Activated T-helper 1 cell treated with Interleukin-2 at 50 U/mL for 16 hours (primary cell): ENCODE measurements at places on chromosomes 3 and 15.

DNA sequence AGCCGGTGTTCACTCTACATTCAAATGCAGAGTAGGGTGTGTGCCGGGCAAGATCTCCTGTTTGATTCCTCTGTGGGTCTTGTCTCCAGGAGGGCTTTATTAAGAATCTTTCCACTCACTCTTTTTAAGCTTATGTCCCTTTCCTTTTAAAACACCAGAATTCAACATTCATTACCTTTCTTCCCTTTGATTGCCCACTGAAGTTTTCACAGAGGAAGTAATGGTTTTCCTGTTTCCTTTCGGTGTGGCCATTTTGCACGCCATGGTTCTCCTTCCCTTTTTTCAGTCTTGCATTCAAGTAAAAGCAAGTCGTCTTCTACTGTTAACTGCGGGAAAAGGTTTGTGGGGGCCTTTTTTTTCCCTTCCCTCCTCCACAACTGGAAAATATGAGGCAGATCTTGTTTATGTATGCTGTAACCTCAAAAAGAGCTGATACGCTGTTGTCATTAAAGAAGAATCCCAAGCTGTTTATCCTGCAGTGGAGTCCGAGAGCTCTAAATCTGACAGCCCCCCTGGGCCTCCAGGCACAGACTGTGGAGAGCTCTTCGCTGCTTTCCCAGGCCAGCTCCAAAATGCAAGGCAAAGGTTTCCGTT lies 40.5 kb downstream of the FILIP1L start:
- no peak for DNase-seq

DNA sequence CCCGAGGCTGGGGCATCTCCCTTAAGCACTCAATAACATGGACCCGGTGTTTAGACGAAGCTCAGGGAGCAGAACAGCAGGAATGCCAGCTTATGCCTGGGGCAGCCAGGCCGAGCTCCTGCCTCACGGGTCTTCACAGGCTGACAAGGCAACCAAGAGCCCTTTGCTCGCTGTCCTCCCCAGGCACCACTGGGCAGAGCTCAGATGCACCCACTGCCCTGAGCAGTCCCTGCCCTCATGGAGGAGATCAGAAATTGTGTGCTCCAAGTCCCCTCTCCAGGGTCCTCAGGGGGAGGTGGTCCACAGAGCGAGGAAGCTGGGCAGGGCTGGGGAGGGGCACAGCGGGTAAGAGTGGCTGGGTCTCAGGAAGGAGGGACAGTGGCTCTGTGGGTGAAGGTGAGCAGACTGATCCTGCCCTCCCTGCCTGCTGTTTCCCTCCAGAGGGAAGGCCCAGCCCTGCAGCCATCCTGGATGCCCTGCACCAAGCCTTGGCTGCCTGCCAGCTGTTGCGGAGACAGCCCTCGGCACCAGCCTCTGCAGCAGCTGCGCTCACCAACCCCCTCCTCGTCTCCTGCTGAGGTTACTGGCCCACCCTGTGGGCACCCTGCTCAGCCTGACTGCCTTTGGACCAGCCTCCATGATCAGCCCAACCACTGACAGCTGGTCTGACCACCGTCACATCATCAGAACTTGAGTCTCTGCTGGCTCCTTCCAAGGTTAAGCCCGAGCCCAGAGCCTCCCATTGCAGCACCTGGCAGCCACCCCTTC lies 21.1 kb upstream of the GP9 start:
- DNase-seq = no peak

DNA sequence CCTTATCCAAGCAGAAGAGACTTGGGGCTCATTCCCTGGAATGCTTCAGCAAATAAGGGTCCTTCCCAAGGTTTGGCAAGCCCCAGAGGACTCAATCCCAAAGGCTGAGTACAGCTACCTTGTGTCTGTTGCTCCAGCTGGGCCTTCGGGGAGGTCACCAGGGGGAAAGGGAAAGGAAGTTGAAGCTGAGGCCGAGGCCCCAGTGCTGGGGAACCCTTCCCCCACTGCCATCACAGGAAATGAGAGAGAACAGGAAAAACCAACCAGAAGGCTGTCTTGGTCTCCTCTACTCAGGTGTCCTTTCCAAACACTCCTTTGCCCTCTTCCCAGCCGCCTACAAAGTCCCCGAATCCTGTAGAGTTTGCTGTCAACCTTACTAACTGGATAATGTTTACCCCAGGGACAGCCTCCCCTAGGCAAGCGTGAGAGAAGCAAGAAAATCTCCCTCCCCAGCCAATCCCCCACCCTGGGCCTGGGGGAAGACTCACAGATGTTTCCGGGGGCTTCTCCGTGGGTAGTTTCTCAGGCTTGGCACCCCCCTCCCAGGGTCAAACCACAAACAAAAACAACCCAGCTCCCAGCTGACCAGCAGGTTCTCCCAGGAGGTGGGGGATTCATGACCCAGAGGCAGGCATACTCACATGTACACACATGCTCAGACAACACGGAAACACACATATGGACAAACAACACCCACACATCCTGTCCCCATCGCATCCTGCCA lies 5.5 kb downstream of the CSRNP1 start:
- DNase-seq = no peak

GRCh38 chr3:178673529-178673928 lies 137.3 kb downstream of the KCNMB2 start:
- DNase-seq = no peak

DNA sequence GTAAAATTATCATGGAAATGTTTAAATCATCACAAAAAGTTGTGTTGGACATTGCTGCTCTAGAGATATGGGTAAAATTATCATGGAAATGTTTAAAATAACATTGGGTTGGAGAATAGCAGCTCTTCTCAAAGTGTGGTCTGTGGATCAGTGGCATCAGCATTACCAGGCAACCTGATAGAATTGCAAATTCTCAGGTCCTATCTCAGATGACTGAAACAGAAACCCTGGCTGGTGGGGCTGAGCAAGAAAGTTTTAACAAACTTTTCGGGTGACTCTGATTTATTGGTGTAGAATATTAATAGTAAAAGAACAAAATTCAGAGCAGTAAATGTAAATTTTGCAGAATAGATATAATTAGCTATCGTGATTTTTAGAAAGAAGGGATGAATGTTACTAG lies 28.9 kb downstream of the NXPE3 start:
- DNase-seq = no peak

DNA sequence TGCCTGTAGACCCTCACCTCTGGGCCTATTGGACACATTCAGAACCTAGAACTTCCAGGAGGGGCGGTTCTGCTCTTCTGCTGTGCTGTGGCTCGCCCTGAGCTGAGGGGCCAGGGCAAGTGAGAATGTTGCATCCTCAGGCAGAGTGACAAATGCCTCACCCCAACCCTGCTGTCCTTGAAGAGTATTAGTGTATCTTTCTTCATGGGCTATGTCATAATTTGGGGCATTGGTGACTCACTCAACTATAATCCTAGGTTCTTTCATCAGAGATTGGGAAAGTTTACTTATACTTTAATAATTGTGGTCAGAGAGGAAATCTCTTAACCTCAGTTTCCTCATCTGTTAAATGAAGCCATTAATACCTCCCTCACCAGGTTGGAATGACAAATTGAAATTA lies 143.8 kb downstream of the SV2B start:
- DNase-seq = no peak

DNA sequence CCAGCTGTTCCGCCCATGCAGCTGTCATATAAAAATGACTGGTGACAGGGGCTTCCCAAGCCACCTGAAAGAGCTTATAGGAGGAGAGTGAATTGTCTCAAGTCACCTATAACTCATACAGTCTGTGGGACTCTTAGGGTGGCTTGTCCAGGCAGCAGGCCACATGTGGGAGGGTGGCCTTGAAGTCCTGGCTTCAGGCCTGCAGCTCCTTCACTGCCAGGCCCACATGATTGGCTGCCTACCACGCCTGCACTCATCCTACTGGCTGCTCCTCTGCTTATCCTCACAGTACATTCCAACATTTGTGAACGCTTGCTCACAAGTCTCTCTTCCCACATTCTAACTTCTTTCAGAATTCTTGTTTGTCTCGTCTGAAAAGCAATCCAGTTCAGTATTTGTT lies 41.1 kb upstream of the TIPARP start:
- DNase-seq = no peak

GRCh38 chr3:81463781-81464180 lies 297.7 kb downstream of the GBE1 start:
- DNase-seq = no peak

- DNase-seq = no peak
Measured at GRCh38 chr3:184591789-184592188, 30.2 kb downstream of the EPHB3 start.

DNA sequence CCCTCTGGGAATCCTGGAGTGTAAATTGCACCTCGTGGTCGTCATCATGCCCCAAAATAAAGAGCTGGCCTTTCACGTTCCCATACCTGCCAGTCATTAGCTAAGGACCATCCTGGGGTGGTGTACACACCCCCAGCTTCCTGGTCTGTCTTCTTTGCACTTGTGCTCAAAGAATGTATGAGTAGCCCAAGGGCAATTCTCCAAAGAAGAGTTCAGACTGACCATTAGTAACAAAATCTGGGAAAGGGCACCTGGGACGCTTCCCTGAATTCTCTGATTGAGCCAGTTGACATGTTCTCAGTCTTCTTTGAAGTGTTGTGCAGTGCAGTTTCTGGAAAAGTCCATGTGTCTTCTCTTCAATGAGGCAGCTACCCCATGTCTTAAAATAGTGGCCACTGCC lies 34.8 kb downstream of the FAM3D start:
- DNase-seq = no peak

DNA sequence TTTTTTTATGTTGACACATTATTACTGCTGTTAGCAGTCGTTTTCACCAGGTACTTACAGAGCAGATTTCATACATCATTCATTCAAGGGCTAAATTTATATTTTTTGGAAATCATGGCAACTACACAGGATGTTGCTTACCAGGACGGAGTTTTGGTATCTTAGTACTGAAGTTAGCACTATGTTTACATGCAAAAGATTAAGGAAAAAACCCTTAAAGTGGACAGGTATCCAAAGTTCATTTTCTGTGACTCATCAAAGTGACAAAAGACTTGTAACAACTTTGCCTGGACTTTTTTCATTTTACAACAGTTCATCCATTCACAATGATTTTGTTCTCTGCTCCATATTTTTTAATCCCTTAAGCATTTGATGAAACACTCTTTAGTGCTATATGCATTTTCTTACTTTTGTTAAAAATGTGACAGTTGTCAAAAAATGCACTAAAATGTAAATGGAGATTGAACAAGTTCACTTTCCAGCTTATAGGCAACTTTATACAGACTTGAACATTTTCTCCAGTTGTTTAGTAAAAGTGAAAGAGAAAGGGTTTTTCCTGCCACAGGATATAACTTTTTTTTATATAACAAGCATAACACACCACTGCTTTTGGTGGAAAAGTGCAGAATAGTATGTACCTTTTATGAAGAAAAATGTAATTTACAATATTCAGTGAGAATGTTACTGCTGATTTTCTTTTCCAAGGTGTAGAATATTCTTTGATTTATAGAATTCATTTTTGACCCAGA lies 104.1 kb downstream of the STT3B start:
- no peak for DNase-seq

- no peak for DNase-seq
Measured at GRCh38 chr3:85313380-85313779, 354.6 kb downstream of the CADM2 start.

DNA sequence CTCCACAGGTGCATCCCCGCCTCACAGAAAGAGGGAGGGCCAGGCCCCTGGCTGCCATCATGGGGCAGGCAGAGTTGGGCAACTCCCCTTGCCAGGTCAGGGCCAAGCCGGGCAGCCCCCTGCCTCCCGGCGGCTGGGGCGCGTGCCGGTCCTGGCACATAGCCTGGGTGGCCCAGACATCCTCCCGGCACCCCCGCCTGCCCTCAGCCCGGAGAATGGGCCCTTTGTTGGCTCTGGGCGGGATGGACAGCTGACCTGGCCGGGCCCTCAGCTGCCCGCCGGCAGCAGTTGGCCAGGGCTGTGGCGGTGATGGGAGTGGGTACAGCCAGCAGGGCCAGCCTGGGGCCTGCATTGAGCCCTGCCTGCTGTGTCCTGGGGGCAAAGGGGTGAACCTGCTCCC lies 16.5 kb downstream of the PLXNA1 start:
- no peak for DNase-seq

DNA sequence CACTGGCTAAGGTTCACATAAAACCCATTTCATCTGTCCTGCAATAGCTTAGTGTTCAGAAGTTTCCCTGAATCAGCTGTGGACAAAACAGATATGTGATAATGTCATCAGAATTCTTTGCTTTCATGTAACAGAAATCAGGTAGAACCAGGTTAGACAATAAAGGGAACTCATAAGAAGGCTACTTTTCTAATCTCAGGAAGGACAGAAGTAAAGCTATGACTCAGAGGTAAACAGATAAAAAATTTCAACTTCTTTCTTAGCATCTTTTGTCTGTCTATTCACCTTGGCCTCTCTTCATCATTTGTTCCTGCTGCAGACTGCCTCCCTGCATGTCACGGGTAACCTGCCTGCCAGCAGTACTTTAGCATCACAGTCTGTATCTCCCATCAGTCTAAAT lies 643.1 kb downstream of the MECOM start:
- no peak for DNase-seq

DNA sequence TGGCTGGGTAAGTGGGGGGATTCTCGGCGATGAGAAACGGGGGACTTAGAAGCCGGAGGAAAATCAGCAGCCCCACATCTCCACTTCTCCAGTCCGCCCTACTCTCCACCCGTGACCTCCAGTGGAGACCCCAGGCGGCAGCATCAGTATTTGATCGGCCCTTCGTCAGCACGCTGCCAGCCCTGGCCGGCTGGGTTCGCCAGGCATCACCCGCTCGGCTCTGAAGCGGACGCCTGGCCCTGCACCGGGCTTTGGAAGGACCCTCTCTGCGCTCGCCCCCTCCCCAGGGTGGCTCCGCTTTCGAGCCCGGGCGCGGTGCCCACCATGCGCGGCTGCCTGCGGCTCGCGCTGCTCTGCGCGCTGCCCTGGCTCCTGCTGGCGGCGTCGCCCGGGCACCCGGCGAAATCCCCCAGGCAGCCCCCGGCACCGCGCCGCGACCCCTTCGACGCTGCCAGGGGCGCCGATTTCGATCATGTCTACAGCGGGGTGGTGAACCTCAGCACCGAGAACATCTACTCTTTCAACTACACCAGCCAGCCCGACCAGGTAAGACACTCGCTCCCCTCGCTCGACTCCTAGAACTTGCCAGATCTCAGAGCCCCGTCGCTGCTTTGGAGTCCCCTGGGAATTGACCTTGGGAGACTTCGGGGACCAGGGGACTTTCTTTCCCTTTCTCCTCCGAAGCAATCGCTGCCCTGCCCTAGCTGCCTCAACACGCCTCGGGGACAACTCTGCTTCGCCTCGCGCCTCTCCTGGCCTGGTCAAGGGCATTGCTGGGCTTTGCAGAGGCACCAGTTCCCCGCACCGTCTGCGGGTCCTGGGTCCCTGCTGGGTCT lies 561 bp downstream of the SIDT1 start:
- peak; percentile 32 for DNase-seq

DNA sequence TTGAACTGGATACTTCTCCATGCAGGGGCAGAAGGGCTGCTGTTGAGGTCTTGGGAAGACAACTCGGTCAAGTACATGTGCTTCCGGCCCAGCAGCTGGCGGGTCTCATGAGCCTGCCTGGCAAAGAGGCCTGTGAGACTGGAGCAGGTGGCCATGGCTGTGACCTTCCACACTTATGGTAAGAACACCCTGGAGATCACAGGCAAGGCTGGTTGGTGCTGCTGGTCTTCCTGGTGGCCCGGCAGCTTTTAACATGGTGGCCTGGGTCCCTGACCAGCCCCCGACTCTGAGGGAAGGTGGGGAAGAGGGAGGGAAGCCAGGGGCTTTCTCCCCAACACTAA lies 15.4 kb downstream of the CHRD start:
- no peak for DNase-seq

- no peak for DNase-seq
Measured at GRCh38 chr3:11346416-11346815, 74.2 kb downstream of the ATG7 start.

GRCh38 chr15:92655178-92655995 lies at the start of gene FAM174B:
Gene FAM174B (minus strand): TSS chr15:92655775.
- DNase-seq = no peak
